Fibroblast of lung (primary cell): ENCODE measurements at places on chromosomes 7 and 10. TPM values are rescaled to one million over a fixed set of nuclear protein-coding genes. Genes with fewer than 3 reads are reported as not detected.

Gene INSYN2A
- total RNA-seq: 0.51 and 0.66 TPM in 2 replicates

Gene PNLIPRP2
- total RNA-seq: not detected in 2 replicates

Gene PCLO
- total RNA-seq: 0.17 TPM in 1 of 2 replicates, not detected in the other

Gene CCDC146
- 2.8 and 3.6 TPM in 2 replicates for total RNA-seq

Gene CNOT4
- total RNA-seq: 8.5 and 14.9 TPM in 2 replicates

Gene AGAP4
- total RNA-seq: 1.8 and 3.3 TPM in 2 replicates

Gene CPA2
- total RNA-seq: under 0.01 TPM in 1 of 2 replicates, not detected in the other

Gene TMEM229A
- not detected in 2 replicates for total RNA-seq

Gene HOGA1
- 1.0 and 1.5 TPM in 2 replicates for total RNA-seq

Gene FFAR4
- total RNA-seq: not detected in 2 replicates

Gene C7orf25
- 5.9 and 8.8 TPM in 2 replicates for total RNA-seq

Gene PLPP4
- total RNA-seq: 0.26 and 1.2 TPM in 2 replicates

Gene RAMP3
- total RNA-seq: under 0.01 and 0.17 TPM in 2 replicates
